ENCODE measurements at places on chromosomes 5 and 9.
A peak's percentile ranks its signal among the peaks of the same experiment; 100 is the strongest.

GRCh38 chr9:69470186-69470977, 145.4 kb downstream of the ENTREP1 start:
- DNase-seq: no peak

GRCh38 chr5:125412561-125413495, 666.4 kb upstream of the ZNF608 start:
- no peak for DNase-seq

GRCh38 chr9:6973762-6974161, 216.0 kb downstream of the KDM4C start:
- no peak for DNase-seq

GRCh38 chr5:96903300-96903699, 27.0 kb downstream of the ERAP2 start:
- DNase-seq: no peak

DNA sequence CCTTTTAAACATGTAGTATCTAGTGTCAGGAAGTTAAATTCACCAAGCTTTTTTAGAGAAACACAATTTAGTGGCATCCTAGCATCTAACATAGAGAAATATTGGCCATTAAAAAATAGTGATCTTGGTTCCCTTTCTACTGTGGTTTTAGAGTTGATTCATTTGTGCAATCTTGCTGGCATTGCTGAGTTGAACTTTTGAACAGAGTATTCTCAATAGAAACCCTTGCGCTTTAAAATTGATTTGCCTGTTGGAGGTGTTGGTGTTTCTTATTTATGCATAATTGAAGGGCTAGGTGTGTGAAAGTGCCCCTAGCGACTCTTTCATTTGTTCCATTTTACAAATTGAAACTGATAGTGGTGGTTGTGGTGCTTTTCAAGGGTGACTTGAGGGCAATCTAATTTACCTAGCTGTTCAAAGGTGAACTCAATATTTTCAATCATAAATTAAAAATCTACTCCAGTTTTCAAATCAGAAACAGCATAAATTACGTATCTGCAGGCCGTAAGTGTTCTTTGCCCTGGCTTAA, 73.0 kb upstream of the MPDZ start:
- DNase-seq: no peak

GRCh38 chr5:57537811-57538210, 55.2 kb upstream of the ACTBL2 start:
- no peak for DNase-seq

- DNase-seq: no peak
Measured at GRCh38 chr5:43315263-43315662, 2.1 kb upstream of the HMGCS1 start.

GRCh38 chr5:135206862-135207261, 172.8 kb upstream of the PITX1 start:
- no peak for DNase-seq

DNA sequence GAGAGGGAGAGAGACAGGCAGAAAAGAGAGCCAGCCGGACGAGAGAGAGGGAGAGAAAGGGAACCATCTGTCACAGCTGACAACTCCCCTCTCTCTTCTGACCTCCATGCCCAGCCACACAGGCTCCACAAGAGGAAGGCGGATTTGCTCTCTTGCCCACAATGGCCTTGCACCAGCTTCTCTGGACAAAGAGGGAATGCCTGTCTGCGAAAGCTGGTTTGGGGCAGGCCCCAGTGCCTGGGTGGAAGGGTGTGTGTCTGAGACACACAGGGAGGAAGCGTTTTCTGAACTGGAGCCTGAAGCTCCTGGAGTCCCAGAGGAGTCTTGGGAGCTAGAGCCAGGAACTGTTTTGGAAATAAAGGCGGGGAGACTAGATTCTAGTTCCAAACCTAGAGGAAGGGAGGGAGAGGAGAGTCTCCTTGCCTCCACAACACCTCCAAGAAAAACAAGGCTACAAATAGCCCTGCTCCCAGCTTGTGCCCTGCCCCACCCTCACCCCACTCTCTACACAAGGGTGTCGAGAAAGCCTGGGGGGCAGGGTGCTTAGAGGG, 12.5 kb downstream of the C1QTNF2 start:
- no peak for DNase-seq

DNA sequence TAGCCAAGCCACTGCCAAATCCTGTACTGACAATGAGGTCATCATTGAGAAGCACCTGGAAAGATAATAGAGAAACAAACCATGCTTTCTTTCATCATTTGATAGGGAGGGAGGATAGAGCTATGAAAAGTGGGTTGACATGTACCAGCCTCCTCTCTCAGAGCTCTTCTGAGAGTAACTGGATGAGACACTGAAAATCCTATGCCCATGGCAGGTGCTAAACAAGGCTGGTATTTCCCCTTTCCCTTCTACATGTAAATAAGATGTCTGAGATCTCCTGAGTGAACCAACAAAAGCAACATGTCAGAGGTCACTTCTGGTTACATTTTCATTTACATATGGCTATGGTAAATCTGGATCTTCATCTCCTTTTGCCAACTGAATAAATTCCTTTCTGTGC, 45.3 kb upstream of the TRAF1 start:
- no peak for DNase-seq

DNA sequence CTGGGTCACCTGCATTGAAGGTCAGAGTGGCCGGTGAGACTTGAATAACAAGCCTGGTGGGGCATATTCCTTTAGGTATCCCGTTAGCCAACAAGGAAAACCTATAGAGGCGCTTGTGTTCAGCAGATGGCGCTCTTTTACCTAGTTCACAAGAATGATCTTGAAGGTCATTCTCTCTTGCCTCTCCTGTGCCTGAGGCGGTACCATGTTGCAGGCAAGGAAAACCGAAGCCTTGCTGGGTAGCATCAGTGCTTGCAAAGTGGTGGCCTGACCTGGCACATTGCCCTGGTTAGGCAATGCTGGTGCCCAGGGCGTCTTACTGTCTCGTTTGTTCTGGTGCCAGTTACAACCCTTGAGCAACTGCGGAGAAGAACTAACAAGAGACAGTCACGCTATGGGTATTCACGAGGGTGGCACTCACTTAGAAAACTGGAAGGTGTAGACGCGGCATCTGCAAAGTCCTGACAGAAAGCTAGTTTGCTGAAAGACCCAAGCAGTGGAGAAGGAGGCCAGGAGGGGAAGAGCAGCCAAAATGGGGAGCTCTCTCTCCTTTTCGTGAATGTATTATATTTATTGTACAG, 56.7 kb downstream of the AOPEP start:
- no peak for DNase-seq

DNA sequence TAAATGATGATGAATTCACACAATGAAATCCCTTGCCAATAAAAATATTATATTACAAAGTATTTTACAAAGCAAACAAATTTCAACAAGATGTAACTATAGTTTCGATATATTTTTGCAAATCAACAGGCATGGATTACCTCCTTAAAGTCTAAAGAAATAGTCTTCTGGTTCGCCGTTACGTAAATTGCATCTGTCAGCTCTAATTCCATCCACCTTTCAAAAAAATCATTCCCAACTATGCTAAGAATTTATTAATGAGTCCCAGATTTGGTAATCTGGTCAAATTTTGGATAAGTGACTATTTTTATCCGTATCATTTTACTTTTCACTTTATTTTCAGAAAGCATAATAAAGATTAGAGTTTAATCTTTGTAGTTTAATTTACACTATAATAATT, 1984.9 kb downstream of the EFNA5 start:
- no peak for DNase-seq

- DNase-seq: no peak
Measured at GRCh38 chr5:56710826-56711590, 104.3 kb upstream of the MAP3K1 start.

GRCh38 chr5:67215519-67216471, 19.2 kb upstream of the CD180 start:
- DNase-seq: peak; percentile 21

DNA sequence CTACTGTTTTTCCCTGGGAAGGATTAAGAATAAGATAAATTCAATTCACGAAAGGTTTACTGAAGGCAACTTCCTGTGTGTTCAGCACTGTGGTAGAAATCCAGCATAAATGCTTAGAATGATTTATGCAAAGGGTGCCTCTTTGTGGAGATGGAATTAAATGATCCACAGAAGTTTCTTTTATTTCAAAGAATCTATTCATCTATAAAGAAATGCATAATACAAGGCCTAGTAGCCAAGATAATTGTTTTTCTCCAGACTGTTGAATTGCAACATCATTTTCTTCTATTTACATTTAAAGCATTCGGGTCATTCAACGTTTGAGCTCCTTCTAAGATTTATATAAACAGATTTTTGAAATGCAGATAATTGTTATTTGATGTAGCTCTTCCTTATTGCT, 138.8 kb upstream of the NFIL3 start:
- DNase-seq: no peak

DNA sequence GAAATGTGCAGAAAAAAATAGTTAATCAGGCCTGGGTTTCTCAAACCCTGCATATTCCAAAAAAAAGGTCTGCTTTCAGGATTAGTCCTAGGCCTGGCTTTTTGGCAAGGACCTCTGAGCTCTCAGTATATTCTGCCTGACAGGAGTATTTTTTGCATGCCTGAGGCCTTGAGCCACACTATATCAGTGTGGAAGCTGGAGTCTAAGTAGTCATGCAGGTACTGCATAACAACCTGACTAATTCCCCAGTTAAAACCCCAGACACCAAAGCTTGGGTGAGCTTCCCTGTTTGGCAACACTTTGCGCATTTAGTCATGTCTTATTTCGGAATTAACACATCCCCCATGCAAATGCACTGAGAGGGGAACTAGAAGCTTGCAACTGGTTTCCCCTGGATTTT, 359.5 kb downstream of the CETN3 start:
- DNase-seq: no peak

- DNase-seq: no peak
Measured at GRCh38 chr9:115498303-115498702, 380.3 kb upstream of the TNC start.

DNA sequence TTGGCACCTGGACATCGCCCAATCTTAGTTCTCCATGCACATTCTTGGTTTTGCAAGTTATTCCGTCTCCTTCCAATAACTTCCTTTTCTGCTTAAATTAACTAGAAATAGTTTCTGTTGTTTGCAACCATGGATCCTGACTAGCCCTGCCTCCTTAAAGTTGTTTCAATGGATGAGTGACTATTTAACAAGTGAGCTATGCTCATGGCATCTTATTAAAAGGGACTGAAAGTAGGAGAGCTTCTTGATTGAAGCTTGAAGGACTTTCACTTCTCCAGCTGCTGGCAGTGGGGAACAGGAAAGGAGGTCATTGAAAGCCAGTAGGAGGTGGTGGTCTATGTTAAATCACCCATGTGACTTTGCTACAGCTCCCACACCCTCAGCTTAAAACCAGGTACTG, 466.8 kb downstream of the ARHGEF28 start:
- no peak for DNase-seq

GRCh38 chr5:89043676-89044075, 160.7 kb upstream of the MEF2C start:
- DNase-seq: no peak

GRCh38 chr9:127783111-127784008, 2.5 kb upstream of the CDK9 start:
- DNase-seq: peak; percentile 59

- DNase-seq: no peak
Measured at GRCh38 chr5:98844865-98845264, 71.4 kb downstream of the RGMB start.

- DNase-seq: no peak
Measured at GRCh38 chr5:88878976-88879375, 4.0 kb downstream of the MEF2C start.

GRCh38 chr5:102850503-102850902, 95.4 kb downstream of the PAM start:
- DNase-seq: no peak

DNA sequence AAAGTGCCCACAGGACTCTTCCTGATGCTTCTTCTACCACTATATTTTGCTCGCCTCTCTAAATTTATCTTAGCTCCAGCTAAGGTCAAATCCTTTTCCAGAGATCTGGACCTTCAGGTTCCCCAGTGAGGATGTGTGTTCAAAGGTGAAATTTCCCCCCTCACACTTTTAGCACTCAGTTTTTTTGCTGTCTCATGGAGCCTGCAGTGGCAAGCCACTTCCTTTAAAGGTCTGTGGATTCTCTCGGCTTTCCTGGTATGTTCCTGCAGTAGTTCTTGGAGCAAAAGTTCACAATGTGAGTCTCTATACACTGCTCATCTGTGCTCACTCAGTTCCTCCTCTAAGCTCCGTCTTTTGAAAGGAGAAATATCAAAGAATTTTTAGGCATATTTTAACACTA, 181.4 kb downstream of the LURAP1L start:
- DNase-seq: no peak

GRCh38 chr9:136289651-136290507, 14.0 kb downstream of the CCDC187 start:
- DNase-seq: no peak

DNA sequence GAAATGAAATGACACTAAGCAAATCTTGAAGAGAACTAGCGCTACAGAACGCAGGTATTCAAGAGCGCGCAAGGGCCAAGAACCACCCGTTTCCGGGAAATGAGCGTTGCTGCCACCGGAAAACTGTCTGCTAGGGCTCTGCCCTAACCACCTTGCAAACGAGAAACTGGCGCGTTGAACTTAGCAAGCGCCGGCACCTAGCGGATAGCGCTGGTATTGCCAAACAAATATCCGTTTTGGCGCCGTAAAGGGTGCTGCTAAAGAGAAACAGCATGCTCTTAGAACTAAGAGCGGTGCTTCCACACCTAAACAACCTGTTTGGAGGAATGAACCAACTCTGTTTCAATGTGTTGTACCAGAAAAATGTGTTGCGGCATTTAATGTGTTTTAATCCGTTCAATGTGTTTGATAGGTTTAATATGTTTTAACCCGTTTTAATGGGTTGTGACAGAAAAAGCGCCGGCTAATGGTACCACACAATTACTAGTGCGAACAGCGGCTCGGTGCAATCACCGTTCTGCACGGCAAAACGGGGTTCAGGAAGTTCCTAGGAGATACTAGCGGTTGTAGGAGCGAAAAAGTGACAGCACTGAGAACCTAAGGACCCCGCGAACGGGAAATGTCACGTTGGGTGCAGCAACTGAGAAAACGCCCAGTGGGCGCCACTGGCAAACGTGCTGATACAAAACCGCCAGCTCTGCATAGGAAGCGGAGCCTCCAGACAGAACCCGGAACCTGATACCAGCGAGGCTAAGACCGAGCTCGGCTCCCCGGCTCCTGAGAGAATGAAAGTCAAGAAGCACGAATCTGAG, at the start of gene ANXA2R:
Gene ANXA2R (minus strand): TSS at position 33 of the 812 bp plus-strand sequence. CDS start 273 bp downstream, outside the sequence.
- peak; percentile 88 for DNase-seq

DNA sequence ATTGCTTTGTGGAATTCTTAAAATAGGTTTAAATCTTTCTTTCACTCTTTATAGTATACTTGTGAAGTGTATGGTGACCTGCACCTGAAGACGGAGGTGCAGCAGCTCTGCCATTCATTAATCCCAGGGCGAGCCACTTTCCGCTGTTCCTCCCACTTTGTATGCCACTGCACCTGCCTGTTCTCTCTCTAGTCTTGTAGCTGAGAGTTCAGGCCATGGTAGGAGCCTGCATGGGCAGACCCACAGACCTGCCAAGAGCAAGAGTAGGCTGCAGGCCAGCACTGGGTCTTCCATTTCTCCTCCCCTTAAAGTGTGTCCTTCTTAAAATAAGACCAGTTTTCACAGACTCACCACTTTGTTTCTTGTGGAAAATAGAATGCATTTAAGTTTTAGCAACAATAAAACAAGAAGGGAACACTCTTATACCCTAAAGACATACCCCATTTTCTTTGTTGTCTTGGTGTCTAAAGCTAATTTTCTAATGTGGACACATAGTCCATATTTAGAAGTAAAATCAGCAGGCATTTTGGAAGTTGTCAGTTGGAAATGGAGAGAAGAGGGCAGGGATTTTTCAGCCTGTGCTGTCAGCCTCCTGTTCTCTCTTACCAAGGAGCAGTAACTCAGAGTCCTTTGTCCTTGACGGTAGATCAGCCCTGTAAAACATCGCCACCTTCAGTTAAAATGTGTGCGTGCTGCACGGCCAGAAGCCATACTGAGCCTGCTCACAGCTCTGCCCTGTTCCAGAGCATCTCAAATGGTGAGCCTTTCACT, 103.2 kb downstream of the SNCAIP start:
- no peak for DNase-seq
